ENCODE measurements at places on chromosomes 4 and X.

DNA sequence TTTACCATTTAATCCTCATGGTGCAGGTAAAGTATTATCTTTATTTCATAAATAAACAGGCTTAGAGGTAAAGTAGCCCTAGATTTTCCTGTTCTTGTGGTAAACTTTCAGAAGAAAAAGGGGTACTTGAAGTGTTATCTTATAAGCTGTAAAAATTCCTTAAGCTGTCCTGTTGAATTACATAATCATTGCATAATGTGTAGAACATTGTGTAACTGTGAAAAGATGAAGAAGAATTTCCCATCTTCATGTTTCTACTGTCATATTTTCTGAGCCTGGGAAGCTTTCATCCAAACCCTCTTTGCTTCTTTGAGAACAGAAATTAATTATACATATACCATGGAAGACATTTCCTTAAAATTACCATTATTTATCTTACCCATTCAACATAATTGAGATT, 90.5 kb downstream of the ELOVL6 start:
- DNase-seq, result no peak

GRCh38 chrX:63488546-63489373, 137.6 kb upstream of the SPIN4 start:
- DNase-seq, result no peak

DNA sequence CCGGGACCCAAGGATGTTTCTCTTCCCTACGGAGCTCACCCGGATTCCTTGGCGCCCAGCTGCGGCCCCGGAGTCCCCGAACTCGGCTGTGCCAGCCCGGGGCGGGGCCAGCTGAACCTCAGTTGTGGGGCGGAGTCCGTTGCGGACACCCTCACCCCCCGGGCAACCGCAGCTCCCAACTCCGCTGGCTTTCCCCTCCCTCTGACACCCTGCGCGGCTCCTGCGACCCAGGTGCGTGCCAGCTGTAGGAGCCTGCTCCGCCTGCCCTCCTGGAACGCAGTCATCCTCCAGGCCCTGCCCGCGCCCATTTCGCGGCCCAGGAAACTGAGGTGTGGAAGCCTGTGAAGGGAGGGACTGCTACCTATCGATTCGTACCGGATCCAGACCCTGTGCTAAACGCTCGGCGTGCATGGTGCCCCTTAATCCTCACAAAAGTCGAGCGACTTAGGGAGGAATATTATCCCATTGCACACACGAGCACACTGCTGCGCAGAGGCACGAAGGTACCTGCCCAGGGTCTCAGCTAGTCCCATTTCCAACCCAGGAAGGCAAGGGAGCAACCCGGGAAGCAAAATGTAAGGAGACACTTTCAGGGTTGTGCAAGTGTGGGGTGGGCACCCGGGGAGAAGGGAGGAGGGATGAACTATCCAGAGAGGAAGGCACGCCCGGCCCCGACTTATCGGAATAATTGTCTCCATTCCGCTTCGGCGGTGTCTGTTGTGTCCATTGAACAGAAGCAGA, 12.3 kb downstream of the MSX1 start:
- no peak for DNase-seq

DNA sequence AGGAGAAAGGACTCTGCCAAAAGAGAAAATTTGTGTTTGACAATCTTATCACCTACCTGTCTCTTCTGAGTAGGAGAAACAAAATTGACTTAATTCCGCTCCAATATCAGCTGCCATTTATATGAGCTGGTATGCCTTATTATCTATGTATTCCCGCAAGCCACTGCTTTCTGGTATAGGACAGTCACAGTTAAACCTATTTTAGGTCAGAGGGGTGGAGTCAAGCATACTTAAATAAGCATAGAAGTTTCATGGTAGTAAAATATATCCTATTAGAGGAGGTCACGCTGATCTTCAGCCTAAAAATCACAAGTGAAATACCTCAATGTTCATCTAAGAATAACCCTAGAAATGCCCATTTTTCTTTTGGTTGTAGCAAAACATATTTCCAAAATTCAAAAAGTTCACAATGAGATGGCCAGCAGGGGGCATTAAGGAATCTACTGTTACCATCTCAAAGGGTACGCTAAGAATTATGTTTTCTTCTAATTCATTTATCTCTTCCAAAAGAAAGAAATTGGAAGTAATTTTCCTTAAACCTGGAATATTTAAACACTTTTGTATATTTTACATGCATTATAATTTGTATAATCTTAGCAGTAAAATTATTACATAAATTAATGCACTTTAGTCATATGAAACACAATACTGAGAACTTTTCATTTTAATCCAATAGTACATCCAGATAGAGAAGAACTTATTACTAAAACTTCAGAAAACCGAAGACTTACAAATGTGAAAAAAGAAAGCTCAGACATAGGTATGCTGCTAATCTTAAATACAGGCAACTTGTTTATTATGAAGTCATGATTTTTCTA, 10.5 kb downstream of the PPAT start:
- DNase-seq, result peak; percentile 27

- DNase-seq, result no peak
These were observed 864.3 kb upstream of the AGA start for GRCh38 chr4:178306565-178306964.

DNA sequence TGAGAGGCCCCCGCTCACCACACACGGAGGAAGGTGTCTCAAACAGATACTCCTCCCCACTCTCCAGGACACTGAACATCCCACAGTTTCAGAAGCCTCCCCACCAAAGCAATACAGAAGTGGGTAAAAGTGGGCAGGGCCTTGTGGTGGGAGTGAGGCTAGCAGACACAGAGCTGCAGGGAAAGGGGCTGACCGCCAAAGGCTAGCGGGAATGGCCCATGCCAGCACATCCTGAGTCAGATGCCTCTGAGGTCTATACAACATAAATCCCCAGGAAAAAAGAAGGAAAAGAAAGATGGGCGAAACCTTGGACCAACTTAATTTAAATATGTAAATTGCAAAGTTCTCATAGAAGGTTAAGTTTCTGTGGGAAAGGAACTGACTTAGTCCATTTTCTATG, 21.9 kb upstream of the ARHGAP10 start:
- no peak for DNase-seq

GRCh38 chrX:116436358-116436816, at the start of gene SLC6A14:
Gene SLC6A14, plus strand, starts transcription at chrX:116436606. Its CDS starts 104 bp downstream, at chrX:116436710.
- no peak for DNase-seq

DNA sequence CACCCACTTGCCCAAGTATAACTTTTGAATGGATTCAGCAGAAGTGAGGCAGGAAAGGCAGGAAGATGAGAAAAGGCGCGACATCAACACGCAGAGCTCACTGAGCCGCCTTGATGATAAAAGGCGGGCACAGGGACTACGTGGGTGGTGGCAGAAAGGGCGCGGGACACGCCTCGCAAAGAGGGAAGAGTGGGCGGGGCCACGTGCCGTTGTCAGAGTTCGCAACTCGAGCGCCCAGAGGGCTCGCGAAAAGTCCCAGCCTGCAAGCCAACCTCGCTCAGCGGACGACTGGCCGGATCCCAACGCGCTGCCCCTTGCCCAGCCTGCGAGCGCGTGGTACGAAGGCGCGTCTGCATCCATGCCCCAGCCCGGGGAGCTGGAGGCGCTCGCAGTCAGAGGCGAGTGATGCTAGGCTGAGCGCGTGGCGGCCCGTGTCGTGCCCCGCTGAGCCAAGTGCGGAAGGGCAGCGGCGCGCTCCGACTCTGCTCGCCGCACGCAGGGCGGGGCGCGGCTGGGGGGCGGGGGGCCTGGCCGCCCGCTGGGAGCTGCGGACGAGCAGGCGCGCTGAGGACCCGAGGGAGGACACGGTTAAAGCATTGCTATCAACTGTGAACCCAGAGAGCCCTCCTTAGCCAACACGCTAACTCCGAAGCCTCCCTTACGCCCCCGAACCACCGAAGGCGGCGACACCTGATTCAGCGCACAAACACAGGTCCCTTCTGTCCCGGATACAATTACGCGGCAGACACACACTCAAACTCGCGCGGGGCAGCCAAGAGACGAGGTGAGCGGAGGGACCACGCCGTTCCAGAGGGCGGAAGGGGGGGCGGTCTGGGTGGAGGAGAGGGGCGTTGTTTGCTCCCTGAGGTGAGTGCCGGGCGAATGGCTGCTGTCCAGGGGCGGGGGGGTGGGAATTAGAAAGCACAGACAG, at the start of gene UGT8:
Gene UGT8, plus strand, starts transcription at position 617 of the 931 bp plus-strand sequence. CDS start 24,074 bp downstream, outside the sequence.
- DNase-seq, result peak; percentile 85

GRCh38 chr4:142812091-142812490, 34.0 kb downstream of the INPP4B start:
- no peak for DNase-seq

DNA sequence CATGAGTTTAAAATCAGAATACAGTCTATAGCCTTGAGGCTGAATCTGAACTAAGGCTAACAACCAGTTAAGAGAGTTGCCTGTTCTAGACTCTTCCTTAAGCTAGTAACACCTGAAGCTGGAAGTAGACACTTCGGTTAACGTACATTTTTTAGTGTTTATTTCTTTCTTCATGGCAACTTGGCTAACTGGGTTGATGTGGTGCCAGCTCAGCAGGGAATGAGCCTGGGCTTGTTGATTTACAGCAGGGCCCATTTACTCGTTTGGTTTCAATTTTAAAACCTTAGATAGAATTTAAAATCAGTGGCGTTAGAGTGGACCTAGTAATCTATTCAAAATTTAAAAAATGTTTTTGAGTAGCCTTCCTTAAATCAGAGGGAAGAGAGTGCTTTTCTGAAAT, 137.6 kb upstream of the ESX1 start:
- no peak for DNase-seq

DNA sequence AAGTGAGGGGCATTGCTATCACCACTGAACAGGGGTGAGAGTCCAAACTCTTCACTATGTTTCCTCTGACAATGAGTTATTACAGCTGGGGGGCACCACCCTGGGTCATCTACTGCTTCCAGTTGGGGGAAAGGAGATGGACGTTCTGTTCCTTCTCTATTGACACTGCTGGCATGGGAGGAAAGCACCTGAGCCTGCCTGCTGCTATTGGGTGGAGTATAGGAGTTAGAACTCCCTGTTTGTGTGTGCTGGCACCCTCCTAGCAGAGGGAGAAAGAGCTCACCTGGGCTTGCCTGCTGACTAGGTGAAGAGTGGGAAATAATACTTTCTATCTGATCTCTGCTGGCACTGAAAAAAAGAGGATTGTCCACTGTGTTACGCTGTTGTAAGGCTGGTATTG, 163.8 kb downstream of the MSN start:
- no peak for DNase-seq

GRCh38 chr4:109548655-109549054, 11.4 kb upstream of the MCUB start:
- DNase-seq, result peak; percentile 43

- no peak for DNase-seq
These were observed 19.2 kb downstream of the LNX1 start for GRCh38 chr4:53571936-53572599.

GRCh38 chr4:168791376-168791775, 218.7 kb downstream of the CBR4 start:
- no peak for DNase-seq

GRCh38 chrX:19889582-19890342, 2.4 kb upstream of the SH3KBP1 start:
- DNase-seq, result peak; percentile 31

- DNase-seq, result no peak
These were observed 201.2 kb upstream of the NWD2 start for GRCh38 chr4:37043342-37043741.

DNA sequence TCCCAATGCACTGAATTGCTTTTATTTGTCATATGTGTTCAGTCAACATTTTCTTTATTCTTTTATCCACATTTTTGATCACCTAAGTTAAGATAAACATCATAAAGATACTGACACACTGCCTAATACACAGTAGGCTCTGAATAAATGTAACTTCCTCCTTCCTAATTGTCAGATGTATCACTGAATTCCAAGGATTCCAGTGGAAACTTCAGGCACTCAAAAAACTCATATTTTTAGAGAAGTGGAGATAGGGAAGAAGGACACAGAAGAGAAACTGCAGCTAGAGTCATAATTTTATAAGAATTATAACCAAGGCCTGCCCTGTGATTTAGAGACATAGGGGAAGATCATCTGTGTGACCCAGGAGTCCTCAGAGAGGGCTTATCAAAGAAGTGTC, 753.3 kb downstream of the ADGRL3 start:
- no peak for DNase-seq

GRCh38 chr4:85496126-85496849, 21.3 kb downstream of the ARHGAP24 start:
- no peak for DNase-seq

GRCh38 chr4:38002451-38003071, 42.4 kb downstream of the PTTG2 start:
- no peak for DNase-seq

DNA sequence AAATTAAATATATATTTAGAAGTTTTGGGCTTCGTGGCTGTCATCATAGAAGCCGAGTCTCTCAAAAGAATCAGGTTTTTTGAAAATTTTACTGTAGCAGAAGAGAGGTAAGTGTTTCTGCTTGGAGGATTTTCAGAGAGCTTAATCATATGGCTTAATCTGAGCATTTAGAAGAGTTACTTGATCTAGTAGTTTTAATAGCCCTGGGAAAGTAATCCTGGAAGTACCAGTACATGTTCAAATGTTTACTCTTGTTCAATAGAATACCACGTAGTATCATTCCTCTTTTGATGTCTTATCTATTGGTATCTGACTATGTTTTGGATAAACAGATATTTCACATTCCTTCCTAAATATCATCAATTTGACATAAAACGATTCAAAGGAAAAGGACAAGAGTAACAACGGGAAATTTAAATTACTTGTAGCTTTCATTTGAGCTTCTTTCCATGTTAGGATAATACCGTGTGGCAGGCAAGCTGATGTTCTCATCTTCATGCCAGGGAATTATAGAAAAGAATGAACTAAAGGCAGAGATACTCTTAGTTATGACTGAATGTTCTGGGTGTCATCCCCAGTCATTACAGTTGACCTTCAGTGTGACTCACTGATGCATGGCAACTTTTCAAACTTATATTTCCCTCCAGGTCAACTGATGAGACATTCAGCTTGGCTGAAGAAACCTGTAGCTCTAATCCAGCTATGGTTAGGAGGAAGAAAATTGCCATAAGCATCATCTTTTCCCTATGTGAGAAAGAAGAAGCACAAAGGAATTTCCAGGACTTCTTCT, 89.8 kb downstream of the FNIP2 start:
- no peak for DNase-seq

DNA sequence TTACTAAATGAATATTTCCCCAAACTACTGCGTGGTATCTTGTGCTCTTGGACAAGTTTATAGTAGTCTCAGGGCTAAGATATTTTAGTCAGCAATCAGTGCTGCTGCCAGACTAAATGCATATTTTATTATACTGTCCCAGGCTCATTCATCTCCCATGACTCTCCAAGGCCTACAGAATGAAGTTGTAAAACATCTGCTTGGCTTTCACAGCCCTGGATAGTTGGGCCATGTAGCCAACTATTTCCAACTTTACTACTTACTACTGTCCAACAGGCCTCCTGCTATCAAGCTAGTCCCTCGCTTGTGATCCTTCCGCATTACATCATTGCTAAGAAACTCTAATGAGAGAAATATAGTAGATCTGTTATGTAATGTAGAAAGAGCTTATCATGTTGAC, 31.4 kb downstream of the MAGEB16 start:
- no peak for DNase-seq

GRCh38 chr4:55012363-55013230, 112.8 kb downstream of the KDR start:
- no peak for DNase-seq

Data from urothelium cell line (cell line).